ENCODE measurements at places on chromosomes 7 and 10. TPM values are rescaled to one million over a fixed set of nuclear protein-coding genes. Genes with fewer than 3 reads are reported as not detected.

The ASB4 gene
- total RNA-seq, result not detected

The CTAGE4 gene
- 10.3 TPM for total RNA-seq

The PILRA gene
- 0.85 TPM for total RNA-seq

The VPS37D gene
- total RNA-seq, result 1.1 TPM

The CFAP70 gene
- 1.3 TPM for total RNA-seq

The SCRN1 gene
- total RNA-seq, result 49.7 TPM

The POLR1F gene
- total RNA-seq, result 18.6 TPM

The ABCB8 gene
- 57.2 TPM for total RNA-seq

- no peak for DNase-seq
Measured at GRCh38 chr7:48110868-48111267, 21.8 kb downstream of the UPP1 start.

GRCh38 chr10:86693721-86694369 is 25.5 kb downstream of the LDB3 start:
- no peak for DNase-seq

DNA sequence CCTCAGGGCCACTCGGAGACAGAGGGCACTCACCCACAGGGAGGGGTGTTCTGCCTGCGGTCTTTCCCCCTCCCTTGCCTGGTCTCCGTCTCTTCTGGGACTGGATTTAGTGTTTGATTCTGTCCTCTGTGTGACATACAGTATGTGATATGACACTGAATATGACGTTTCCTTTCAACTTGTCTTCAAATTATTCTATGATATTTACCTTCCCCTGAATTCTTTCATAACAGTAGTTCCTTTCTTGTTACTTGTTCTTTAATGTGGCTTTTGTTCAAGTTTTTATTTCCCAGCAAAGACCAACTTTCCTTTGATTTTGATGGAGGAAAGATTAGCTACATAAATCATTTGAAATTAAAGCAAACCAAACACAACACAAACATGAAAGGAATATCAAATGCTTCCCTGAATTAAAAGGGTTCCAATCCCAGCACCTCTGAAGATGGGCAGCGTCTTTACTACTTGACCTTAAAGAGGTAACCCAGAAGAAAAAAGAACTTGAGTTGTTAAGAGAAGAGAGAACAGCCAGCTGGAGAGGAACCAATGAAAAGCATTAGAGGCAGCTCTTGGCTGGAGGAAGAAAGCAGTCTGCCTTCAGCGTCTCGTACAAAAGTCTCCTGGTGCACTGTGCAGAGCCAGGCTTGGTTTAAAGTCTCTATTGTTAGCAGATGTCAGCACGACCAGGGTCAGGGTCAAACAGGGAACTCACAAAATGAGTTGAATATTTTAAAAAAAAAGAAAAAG is 18.3 kb upstream of the RHEB start:
- no peak for DNase-seq

DNA sequence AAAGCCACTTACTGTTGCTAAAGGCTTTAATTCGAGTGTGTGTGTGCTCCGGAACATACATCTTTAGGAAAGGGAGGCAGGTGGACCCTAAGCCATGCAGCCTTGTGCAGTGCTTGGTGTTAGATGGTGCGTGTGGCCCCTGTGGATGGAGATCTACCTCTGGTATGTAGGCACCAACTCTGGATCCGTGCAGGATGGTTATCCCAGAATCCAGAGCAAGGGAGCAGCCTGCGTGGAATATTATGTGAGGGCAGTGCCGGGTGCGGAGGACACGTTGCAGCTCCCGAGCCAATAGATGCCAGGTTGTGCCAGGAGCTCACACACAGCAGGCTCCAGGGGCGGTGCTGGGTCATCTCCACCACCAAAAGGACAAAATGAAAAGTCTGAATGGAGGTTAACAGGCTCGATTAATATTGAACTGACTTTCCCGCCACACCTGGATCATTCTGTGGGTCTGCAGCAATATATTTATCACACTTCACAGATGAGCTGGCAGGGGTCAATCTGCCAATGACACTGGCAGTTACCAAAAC is 143.0 kb upstream of the NPS start:
- no peak for DNase-seq

DNA sequence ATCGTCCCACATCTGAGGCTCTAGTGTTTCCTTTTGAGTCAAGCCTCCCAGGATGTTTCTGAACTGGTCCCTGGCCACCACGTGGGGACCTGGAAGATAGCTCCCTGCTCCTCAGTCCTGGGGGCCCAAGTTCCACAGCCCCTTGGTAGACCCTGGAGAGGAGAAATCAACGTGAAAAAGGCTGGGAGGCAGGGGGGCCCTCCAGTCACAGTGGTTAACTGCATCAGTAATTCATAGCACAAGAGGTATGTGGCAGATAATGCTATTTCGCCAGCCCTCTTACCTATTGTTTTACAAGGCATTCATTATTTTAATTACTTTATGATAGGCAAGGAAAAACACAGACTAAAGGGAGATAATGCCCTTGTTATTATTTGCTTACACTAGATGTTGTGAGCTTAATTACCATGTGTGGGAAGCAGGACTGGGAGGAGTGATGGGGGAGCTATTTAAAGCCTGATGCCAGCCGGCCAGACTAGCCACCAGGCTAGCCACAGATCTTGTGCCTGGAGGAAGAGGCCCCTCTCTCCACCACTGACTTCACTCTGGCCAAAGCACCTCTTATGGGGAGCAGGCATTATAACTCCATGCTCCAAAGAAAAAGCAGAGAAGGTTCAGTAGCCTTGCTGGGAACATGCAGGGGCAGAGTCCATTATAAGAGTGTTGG is 230.7 kb downstream of the KCNMA1 start:
- no peak for DNase-seq

GRCh38 chr7:45026984-45027773 is 27.2 kb downstream of the CCM2 start:
- peak; percentile 67 for DNase-seq

- DNase-seq, result peak; percentile 71
Measured at GRCh38 chr10:133258066-133258817, 18.4 kb downstream of the ADAM8 start.

- DNase-seq, result no peak
Measured at GRCh38 chr7:50246551-50246950, 58.0 kb upstream of the IKZF1 start.

- DNase-seq, result peak; percentile 39
Measured at GRCh38 chr10:119029613-119030420, at the start of gene NANOS1. Gene NANOS1 (plus strand): TSS chr10:119029714. CDS start chr10:119029802, 88 bp downstream.

- DNase-seq, result no peak
Measured at GRCh38 chr7:28190077-28190710, 9.6 kb upstream of the JAZF1 start.

DNA sequence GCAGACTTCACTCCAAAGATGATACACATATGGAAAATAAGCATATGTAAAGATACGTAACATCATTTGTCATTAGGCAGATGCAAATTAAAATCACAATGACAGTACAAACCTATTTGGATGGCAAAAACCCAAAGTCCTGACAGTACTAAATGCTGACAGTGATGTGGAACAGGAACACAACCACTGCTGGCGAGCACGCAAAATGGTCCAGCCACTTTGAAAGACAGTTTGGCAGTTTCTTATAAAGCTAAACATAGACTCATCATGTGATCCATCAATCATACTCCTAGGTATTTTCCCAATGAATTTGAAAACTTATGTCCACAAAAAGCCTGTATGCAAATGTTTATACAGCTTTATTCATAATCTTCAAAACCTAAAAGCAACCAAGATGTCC is 200.7 kb downstream of the RAMP3 start:
- no peak for DNase-seq

DNA sequence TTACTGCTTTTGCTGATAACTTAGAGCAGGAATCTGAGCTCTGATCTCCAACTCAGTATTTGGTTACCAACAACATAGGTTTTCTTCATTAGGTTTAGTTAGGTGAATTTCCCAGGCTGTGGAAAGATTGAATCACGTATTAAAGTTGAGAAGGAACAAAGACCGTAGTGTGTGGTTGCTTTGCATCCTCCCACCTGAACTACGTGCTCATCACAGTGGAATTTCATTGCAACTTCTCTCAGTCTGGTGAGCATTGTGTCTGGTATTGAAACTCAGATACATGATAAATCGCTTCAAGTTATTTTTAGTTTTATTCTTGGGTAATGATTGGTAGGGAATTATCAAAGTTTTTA is 139.4 kb upstream of the AKR1E2 start:
- peak; percentile 99 for DNase-seq

DNA sequence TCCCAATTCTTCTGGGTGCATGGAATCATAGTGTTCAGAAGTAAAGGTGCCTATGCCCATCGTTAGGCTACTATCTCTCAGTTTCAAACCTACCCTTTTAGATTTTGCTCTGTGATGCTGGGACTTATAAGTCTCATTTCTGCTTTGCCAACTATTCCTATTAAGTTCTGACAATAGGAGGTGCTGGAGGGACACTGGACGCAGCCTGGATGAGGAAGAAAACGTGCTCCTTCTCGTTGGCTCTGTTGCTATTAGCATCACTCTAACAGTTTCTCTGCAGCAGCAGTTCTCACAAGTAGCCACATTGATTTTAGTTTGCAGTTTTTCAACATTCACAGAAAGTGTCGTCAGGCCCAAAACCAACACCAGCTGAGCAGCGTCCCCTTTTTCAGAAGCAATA is 72.4 kb downstream of the ABCC2 start:
- DNase-seq, result no peak

DNA sequence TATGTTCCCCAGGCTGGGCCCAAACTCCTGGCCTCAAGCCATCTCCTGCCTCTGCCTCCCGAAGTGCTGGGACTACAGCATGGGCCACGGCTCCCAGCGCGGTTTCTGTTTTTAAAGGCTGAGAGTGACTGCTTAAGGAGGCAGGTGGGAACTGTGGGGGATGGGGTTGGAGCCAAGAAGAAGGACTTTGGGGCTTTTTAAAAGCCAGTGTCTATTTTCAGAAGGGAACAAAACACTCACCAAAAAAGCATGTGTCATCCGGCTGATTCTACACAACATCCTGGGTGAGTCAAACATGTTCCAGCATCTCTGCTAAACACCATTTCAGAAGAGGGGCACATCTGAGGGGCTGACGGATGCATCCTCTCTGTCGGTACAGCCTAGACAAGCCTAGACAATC is 824.5 kb downstream of the TYW1 start:
- DNase-seq, result no peak

DNA sequence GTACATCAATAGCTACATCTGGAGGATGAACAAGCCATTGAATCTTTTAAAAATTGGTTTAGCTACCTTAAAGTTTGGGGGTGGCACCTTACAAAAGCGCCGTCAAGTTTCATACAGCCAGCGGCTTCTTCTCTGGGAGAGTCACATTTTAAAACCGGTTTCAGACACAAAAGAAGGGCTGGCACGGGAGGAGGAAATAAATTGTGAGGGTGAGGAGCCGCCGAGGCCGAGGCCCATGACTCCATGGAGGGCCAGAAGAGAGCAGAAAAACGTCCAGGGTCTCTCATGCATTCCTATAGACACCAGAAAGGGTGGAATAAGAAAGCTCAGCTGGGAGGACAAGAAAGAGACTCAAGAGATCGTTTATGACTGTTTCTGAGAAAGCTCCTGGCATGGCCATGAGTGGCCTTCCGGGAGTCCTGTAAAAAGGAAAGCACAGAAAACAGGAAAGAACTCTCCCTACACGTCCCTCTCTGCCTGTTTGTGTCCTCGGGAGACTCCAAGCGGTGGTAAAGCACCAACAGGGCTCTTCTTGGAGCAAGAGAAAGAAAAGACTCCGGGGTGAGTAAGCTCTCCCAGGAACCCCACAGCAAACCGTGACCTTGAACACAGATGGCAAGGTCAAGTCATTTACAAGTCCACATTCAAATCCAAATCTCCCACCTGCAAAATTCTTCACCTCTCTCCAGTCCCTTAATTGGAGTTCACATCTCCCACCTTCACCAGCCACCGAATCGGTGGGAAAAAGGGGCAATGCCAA is 1.8 kb downstream of the FRAT2 start:
- DNase-seq, result peak; percentile 76

- no peak for DNase-seq
Measured at GRCh38 chr10:21263263-21263803, 262.1 kb downstream of the SKIDA1 start.

- DNase-seq, result no peak
Measured at GRCh38 chr10:909831-910230, 21.7 kb downstream of the LARP4B start.

- DNase-seq, result no peak
Measured at GRCh38 chr10:133616371-133617130, 10.0 kb downstream of the FRG2B start.

DNA sequence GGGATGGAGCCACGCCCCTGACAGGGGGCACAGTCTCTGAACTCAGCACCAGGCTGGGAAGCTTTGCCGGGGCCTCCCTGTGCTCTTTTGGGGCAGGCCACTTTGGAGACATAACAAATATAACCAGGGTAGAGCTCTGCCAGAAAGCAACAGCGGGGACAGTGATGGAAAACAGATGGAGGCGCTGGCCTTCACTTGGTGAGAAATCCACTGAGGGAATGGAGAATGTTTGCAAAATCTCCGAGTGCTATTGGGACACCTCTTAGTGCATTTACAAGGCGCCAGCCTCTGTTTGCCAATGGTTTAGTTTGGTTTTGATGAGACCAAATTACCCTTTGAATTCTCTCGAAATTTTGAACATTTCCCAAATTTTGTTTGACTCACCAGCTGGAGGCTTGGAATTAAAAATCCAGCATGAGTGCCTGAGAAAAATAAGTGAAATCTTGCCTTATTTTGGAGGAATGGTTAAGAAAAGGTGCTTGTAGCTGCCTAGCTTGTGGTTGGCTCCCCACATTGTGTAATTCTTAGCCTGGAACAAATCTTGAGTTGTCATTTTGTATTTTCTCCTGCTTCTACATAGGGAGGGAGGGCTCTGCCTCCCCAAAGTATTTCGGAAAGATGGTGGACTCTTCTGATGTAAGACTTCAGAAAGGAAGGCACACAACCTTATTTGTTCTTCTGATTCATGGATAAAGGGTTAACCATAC is 980.5 kb downstream of the LRMDA start:
- DNase-seq, result no peak

DNA sequence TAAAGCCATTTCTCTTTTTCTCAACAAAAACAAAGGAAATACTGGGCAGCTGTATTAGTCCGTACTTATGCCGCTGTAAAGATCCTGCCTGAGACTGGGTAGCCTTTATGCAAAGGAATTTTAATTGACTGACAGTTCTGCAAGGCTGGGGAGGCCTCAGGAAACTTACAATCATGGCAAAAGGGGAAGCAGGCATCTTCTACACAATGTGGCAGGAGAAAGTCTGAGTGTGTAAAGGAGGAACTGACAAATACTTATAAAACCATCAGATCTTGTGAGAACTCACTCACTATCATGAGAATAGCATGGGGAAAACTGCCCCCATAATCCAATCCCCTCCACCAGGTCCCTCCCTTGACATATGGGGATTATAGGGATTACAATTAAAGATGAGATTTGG is 264.3 kb downstream of the SEMA3A start:
- no peak for DNase-seq

Data from mammary epithelial cell (primary cell).